Forelimb muscle (tissue), 1 donor: ENCODE measurements at places on chromosomes 13 and 19. TPM values are rescaled to one million over a fixed set of nuclear protein-coding genes. Genes with fewer than 3 reads are reported as not detected.

- no peak for DNase-seq
These were observed 47.2 kb upstream of the ZNF737 start for GRCh38 chr19:20612711-20613316.

METTL21C gene
- 17.6 TPM for polyA plus RNA-seq

ZNF835 gene
- 1.9 TPM for polyA plus RNA-seq

LAIR1 gene
- polyA plus RNA-seq, result 6.6 TPM

PSG2 gene
- polyA plus RNA-seq, result 0.56 TPM

STARD13 gene
- 21.4 TPM for polyA plus RNA-seq

GRCh38 chr19:29665826-29666577 is 741 bp downstream of the PLEKHF1 start:
- DNase-seq, result no peak

DNA sequence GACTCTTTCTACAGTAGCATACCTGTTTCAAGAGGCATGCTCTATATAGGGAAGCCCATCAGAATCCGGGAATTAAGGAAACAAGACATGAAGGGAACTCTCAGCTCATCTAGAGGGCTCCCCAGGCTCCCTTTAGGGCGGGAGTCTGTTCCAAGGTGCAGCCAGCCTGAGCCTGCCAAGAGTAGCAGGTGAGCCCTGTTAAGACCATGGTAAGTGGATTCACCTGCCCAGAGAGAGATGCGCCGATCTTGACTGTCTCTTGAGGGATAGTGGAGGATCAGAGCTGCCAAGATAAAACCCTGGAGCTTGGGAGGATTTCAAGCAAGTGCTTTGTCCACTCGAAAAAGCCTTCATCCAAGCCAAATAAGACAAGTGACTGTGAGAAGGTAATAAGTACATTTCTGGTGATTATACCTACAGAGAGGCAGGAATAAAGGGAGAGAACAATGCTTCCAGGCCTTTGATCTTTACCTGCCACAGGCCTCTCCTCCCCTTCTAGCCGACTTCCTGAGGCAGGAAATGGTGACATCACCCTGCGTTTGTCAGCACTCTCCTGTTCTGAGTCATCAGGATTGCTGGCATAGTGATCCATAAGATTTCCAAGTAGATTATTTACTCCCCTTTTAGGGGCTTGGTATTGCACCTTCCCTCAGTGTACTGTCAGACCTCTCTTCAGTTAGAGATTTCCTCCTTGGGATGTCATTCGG is 31.5 kb downstream of the KLF5 start:
- no peak for DNase-seq

DNA sequence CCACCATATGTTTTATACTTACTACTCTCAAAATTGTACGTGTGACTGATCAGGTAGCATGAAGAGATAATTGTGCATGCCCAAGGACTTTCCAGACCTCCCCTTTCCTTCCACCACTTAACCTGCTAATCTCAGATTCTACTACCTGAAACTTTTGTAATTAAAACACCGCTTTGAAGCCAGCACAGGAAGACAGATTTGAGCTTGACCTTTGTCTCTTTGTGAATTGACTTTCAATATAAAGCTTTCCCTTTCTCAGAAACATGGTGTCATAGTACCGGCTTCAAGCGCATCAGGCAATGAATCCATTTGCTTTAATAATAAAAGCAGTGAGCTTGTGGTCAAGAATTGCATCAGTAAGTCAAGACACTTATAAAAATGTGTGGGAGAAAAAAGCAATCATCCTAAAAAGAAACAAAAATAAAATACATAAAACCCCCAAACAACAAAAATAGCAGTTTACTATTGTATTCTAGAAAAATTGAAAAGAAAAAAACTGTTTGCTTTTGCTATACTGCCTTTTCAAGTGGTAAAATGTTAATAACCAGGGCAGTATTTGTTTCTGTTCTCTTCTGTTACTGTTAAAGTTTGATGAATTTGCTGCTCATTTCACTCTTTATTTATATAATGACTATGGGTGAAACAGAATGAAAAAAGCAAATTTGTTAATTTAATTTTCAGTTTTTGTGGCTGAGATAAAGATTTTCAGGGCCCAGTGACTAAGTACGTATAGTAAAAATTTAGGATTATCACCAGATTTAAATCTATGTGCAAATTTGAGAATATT is 2075.3 kb downstream of the PCDH9 start:
- no peak for DNase-seq

ZNF93 gene
- polyA plus RNA-seq, result 11.5 TPM

- DNase-seq, result no peak
These were observed 12.5 kb downstream of the TNPO2 start for GRCh38 chr19:12711187-12711586.

CLASRP gene
- 48.8 TPM for polyA plus RNA-seq

GRCh38 chr13:32829269-32829668 is 187.0 kb upstream of the KL start:
- DNase-seq, result no peak
